ENCODE measurements at places on chromosomes 7 and 10.

DNA sequence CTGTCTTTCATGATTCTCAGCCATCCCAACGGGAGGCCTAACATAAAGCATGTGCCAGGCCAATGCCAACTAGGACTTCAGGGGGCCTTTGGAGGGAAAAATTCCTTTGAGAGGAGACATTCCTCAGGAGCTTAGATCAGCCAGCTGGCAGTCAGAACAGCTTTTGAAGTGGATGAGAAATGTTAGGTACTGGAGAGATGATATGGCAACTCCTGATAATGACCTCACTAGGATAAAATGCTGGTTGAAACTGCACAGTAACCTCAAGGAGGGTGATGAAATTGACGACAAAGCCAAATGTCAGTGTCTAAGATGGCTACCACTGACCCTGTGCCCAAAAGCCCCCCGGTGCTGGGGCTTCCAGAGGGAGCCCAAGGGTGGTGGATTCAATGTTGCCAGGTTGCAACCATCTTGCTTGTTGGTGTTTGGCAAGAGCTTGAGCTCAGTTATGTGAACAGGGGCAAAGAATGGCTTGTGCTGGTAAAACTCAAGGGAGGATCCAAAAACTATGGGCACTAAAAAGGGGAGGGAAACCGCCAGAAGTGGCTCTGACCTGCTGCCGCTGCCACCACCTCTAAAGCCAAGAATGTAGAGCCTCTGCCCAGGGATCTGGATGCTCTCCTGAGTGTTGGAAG, 121.2 kb downstream of the UBE2H start:
- no peak for DNase-seq

DNA sequence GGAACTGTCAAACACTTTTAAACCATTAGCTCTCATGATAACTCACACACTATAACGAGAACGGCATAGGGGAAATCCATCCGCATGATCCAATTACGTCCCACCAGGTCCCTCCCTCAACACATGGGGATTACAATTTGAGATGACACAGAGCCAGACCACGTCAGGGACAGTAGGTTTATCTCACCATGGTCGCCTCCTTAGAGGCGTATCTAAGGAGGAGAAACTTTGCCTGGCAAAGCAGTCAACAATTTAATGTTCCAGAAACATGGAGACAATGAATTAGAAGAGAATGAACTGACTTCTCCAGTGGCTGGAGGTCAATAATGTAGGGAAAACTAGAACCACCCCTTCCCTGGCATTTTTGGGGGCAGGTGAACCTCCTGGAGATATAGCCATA, 488.4 kb upstream of the AUTS2 start:
- DNase-seq, result no peak

- DNase-seq, result no peak
These were observed 994 bp upstream of the PTF1A start for GRCh38 chr10:23190872-23191763.

DNA sequence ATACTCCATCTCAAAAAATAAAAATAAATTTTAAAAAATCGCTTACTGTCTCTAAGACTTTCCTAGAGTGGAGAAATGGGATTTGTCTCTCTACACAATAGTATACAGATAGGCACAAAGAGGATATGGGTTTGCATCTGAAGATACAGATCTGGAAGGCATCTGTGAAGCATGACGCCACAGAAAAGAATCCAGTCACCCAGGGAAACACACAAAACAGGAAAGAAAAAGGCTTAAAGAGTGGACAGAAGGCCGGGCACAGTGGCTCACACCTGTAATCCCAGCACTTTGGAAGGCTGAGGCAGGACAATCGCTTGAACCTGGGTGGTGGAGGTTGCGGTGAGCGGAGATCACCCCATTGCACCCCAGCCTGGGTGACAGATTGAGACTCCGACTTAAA, 61.3 kb downstream of the SKIDA1 start:
- DNase-seq, result no peak

DNA sequence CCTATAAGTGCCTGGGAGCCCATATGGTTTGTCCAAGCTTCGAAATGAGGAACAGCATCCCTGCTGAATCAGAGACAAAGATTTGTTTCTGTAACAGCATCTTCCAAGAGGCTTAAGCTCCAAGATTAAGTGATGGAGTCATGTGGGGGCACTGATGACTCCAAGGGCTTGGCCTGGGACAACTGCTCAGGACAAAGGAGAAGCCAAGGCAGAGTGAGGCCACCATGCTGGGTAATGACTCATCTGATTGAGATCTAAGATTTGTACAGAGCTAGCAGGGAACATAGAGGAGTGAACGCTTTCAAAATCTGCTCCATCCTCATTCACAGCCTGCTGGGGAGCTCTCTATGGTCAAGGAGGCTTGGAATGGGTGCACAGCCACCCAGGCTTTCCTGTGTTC, 49.3 kb downstream of the C10orf120 start:
- no peak for DNase-seq

- no peak for DNase-seq
These were observed 974.8 kb downstream of the SORCS3 start for GRCh38 chr10:105615715-105616365.

GRCh38 chr7:131067220-131067619, 260.5 kb upstream of the MKLN1 start:
- no peak for DNase-seq
